ENCODE measurements at places on chromosomes 1 and 21.

DNA sequence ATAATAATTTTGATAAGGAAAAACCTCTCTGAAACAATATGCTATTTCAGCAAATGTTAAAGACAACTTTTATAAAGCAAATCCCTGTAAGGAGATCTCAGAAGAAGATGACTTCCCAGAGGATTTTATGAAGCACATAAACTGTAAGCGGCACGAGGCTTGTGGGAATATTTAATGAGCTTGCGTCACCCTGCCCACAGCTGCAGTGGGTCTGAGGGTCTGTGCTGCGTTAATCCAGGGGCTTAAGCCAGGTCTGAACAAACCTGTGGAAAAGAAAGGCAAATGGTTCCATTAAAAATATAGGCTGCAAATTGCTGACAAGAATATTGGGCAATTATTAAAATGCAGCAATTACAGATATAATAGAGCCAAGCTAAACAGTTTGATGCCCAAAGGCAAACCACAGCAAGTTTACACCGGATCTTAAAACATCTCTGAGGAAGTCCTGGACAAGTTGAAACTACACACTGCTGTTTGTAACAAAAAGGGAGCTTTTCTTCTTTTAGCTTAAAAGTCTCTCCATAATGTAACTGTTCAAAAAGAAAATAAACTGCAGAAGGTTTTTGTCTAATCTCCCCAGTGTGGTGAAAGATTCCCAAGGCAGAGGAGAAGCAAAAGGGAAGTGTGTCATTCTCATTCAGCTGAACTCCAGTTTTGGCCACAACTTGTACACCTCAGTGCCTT lies 21.8 kb downstream of the TGFBR3 start:
- no peak for DNase-seq

DNA sequence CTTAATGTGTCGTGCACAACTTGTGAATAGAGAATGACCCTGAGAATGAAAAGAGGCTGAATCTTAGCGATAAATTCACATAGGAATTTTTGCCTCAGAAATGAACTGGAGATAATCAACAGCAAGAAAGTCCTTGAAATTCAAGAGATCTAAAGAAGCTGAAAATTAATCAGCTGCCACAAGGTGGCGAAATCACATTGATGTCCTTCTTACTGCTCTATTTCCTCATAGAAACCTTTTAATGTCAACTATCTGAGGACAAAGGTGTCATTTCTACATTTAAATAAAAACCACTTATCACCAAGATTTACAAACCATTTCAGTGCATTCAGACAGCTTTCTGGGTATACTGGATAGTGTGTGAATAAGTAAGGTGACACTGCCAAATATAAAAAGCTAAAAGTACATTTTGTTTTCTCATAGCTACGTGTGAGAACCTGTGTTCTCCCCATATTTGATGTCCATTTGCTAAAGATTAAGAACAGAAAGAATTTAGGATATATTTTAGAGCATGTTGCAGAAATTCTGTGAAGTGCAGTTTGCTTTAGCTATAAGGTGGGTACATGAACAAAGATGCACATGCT lies 485.3 kb upstream of the PTBP2 start:
- peak; percentile 2 for DNase-seq

- no peak for DNase-seq
Observed at GRCh38 chr1:153400244-153400643, 9.4 kb upstream of the S100A8 start.

DNA sequence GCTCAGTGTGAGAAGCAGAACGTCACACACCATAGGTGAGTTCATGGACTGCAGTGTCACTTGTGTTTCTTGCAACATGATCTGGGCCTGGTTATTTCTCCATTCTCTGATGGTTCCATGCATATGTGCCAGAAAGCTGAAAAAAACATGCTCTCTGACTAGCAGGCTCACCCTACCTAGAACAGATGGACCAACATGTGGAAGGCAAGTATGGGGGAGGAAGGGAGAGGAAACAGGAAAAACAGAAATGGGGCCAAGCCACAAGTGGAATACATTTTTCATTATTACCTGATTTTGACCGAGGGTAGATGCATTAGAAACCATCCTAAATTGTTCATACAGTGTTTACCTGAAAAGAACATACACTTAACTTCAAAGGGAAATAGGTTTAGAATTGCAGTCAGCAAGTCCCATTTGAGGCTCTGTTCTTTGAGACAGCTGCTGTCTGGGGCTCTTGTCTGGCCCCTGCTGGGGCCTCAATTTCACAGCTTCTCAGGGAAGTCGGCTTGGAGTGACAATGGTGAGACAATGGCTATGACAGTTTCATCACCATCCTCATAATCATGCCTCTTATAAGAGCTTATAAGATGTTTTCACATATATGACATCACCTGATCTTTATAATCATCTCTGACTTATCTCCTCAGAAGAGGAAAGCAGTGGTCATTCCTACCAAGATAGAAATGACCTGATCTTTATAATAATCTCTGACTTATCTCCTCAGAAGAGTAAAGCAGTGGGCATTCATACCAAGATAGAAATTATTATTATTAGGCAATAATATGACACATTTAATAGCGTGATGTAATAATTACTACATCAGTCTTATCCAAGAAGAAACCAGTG lies 327.3 kb downstream of the SIPA1L2 start:
- DNase-seq = no peak

GRCh38 chr1:242228991-242229390 lies 230.1 kb upstream of the MAP1LC3C start:
- DNase-seq = no peak

DNA sequence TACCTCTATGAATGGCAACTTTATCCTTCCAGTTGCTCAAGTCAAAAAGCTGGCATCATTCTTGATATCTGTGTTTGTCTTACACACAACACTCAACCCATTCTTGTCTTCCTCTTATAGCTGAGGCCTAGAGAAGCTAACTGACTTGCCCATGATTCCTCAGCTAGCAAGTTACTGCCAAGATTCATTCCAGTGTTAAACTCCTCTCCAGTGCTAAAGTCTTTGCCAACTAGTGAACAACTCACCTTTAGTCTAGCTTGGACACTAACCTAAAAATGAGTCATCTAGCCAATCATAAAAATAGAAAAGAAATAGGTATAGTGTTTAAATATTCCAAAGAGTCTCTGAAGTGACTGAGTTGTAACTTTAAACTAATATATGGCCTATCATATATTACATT lies 45.6 kb upstream of the RGS2 start:
- no peak for DNase-seq
